Stimulated activated CD4-positive, alpha-beta T cell treated with anti-CD3 and anti-CD28 coated beads, Interleukin-4, amount 100 ng/mL, for 48 hours (primary cell): ENCODE measurements at places on chromosomes 7 and 10.

DNA sequence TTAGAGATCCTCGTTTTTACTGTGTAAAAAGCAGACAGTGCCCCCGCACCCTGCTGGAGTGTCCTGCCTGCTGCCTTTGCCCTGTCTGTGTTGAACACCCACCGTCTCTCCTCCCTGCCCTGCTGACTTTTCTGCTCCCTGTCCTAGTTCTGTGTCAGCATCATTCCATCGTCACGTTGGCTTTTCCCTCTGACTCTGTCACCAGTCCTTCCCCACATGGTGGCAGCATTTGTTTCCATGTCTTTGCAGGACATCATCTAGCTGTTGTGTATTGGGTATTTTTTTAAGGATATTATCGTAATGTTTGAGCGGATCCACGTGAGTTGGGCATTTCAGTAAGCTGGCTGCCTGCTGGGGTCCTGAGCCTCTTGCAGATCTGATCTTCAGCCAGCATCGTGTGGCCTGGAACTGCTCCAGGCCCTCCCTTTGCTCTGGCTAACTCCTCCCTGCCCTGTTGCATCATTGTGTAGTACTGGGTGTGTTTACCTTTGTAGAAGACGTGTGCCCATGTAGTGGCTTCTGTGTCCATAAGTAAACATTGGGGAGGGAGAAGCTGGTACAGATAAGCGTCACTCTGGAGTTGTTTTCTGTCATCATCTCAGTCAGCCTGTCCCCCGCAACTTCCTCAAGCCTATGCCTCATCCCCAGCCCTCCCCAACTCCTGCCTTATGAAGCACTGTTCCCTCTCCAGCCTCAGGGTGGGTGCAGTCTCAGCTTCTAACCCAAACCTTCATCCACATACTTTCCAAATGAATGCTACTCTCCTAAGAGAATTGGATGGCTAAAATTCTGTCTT, 44.3 kb downstream of the TRRAP start:
- no peak for DNase-seq

DNA sequence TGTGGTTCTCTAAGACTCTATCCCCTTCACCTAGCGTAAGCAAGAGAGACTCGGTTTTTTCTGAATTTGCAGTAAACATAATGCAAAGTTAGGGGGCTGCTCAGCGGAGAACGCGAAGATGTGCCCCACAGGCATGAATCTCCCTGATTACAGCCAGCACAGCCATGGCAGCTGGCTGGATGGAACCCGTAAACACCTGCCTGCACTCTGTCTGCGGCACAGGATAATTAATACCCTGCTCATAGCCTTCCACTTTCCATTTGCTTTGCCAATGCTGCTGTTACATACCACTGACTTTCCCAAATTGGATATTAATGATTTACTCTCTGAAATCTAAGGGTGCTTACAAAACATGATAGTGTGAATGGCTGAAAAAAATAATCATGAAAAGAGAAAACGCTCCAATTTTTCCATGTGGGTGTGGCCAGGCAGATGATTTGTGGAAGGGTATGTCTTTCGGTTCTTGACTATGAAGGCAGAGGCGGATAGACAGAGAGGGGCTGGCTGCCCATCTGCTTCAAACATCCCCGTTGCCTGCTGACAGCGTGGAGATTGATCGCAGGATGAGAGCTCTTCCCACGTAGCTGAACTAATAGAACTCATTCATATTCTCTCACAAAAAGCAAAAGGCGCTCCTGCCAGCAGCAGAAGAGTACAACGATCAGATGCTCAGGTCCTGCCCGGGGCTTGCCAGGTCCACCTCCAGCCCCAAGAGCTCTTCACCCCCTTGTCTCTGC, 193.2 kb upstream of the GHITM start:
- no peak for DNase-seq

DNA sequence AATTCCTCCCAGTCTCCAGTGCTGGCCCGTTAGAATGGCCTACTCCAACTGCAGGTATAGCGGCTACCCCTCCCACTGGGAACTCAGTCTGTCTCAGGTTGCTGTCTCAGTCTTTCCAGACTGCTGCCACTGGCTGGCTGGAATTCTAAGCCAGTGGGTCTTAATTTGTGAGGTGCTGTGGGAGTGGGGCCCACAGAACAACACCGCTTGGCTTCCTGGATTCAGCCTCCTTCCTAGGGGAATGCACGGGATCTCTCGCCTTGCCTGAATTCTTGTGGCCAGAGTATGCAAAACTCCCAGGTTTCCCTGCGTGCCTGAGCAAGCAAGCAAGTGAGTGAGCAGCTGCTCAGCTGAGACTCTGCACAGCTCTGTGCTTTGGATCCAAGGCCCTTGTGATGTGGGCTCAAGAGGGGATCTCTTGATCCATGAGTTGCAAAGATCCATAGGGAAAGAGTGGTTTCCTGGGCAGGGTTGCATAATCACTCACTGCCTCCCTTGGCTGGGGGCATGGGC, 41.5 kb upstream of the GPR141 start:
- DNase-seq: no peak

DNA sequence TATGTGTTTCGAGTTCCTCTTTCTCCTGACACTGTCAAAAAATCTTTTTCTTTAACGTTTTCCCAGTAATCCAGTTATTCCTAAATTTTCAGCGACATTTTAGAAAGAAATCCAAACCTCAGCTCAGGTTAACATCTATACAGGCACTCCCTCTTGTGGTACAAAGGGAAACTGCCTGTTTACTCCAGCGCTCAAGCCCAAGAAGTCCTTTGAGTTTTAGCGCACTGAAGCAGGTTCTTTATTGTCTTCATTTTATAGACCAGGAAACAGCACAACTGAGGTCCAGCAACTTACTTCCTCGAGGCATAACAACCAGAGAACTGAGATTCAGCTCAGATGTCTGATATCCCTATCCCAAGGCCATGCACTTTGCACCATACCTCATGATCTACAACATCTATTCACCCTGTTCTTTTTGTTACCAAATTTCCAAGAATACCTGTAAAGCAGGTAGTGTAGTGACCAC, 287.2 kb upstream of the MKLN1 start:
- DNase-seq: no peak

DNA sequence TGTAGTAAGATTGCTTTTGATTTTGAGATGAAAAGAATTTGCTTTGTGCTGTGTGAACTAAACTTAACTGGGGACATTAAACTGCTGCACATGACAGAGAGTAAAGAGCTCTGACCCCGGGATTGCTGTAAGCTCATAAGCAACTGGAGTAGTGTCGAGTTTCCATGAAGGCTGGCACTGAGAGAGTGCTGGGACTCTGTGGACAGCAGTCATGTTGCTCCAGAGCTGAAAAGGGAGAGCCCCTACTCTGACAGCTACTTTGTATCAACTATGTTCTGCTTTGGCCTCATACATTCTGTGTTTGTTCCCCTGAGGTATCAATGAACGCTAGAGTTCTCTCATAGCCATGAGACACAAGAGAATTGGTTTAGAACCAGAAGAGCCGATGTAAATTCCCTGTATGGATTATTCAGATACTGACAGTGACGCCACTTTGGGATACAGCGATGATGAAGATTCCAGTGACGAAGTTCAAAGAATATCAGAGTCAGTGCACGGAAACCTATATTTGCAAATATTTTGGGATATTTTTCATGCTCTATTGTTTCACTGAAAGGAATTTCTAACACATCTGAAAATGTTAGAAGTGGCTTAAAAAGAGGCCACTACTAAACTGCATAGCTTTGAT, 185.9 kb upstream of the DKK1 start:
- DNase-seq: no peak

DNA sequence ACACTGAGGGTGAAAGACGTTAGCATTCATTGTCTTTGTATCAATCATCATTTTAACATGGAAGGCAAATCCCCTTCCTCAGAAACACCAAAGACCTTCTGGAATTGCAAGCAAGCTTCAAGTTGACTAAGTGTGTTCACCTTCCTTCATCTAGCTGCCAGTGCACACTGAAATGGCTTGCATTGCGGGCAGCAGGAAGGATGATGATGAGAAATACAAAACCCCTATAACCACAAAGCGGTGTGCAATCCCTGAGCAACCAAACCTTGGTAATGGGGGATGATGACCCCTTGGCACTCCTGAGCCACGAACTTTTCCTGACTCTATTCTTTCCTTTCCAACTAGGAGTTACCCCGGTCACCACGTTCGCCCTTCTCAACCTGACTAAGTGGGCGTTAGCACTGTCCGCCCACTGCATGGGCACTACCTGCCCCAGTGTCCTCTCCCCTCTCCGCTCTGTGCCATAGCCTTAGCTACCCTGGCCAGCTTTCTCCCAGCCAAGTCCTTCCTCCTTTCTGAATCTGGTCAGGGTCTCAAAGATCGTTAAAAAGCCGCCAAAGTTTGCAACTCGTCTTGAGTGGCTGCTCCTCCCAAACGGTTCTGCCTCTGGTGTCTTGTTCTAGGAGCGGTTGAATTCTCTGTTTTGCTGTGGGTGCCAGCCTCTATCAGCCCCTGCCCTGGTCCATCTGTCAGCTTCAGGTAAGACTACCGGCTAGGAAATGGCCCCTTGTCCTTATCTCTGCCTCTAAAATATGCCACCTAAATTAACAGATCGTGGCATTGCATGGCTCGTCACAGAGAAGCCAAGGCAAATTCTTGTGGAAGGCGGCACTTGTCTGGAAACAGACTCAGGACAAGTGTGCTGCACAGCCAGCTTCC, 586 bp upstream of the AOC1 start:
- no peak for DNase-seq

GRCh38 chr10:82821043-82821442, 946.0 kb downstream of the NRG3 start:
- DNase-seq: no peak

GRCh38 chr7:158740013-158740656, 35.5 kb upstream of the NCAPG2 start:
- no peak for DNase-seq

- DNase-seq: no peak
Observed at GRCh38 chr7:47574482-47575329, 7.2 kb downstream of the TNS3 start.

- no peak for DNase-seq
Observed at GRCh38 chr10:30697806-30698205, 68.3 kb upstream of the LYZL2 start.

DNA sequence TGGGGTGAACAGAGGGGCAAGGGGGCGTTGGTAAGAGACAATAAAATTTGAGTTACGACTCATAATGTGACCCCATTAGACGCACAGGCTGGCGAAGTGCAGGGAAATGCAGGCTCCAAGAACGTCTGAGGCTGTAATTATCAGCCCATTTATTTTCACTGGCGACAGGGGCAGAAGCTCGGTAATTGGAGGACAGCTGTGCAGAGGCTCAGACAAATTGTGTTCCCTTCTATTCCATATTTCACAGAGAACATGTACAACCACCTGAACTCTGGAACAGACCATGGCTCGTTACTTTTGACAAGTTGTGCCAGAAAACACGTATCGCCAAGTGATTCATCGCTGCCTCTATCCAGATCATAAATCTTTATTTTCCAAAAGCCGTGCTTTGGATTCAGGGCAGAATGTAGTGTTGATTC, 137.3 kb upstream of the FRMD4A start:
- DNase-seq: no peak

DNA sequence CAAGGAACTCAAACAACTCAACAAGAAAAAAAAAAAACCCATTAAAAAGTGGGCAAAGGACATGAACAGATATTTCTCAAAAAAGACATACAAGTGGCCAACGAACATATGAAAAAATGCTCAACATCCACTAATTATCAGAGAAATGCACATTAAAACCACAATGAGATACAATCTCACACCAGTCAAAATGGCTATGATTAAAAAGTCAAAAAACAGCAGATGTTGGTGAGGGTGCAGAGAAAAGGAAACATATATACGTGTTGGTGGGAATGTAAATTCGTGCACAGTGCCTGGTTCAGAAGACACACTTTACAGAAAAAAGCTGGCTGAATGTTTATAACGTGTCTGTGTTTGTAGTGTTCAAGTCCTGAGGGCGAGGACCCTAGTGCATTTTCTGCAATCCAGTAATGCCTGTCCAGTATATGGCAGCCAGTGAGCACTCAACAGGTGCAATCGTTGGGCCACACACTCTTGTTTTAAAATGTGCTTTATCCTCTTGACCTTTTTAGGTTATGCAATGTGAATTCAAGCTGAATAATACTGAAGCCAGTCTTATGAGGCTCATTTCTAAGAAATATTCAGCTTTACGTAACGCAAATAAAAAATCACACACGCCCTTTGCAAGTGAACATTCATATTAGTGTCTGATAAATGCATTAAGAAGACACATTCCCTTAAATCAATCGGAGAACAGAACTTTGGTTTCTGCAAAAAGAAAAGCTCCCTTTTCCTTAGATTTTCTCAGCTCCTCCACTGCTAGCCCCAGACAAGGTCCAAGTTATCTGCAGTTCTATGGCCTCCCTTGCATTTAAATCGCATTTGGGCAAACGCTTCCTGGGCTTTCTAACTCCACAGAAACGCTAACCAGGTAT, 813 bp upstream of the MTURN start:
- no peak for DNase-seq

DNA sequence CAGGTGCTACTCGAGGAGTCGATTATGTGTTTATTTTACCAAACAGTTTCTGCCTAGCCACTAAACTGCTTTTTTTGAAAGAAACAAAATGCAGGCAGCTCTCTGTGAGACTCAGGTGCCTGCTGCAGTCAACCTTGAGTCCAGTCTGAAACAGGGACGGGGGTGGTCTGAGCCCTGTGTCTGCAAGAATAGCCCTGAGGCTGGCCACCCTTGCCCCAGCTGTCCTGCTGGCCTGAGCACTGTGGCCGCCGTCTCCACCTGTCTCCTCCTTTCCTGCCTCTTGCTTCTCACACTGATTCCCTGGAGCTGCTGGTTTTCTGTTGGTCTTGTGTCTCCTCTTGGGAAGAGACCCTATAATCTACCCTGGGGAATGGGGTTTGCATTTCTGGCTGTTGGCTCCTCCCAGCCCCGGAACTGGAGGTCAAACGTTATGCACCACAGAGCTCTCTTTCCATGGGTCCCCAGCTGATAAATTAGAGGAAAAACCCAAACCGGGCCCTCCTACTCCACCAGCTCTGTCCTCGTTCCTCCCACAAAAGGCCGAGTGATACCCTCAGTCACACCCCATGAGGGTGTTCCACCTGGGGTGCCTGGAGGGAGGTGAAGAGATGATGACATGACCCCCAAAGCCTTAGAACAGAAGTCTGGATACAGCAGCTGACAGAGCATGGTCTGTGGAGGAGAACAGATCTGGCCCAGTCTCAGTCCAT, 15.0 kb upstream of the SLC18A3 start:
- no peak for DNase-seq

GRCh38 chr7:124263232-124263827, 230.5 kb upstream of the TMEM229A start:
- no peak for DNase-seq

- no peak for DNase-seq
Observed at GRCh38 chr7:117395743-117396142, 31.6 kb downstream of the ASZ1 start.

DNA sequence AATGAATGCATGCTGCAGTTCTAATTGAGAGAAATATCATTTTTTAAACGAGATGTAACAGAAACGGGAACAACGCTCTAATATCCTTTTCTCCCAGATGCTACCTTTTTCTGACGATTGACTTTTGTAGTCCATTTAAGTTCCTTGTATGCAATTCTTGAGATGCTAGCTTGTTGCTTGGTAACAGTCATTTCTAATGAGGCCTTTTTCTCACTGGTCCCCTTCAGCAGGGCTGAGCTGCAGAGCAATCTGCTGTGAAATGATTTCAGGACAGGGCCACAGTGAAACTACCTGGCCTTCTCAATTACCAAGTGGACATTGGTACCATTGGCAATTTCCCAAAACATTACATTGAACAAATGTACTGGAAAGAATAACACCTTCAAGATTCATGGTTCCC, 26.2 kb upstream of the FOXK1 start:
- no peak for DNase-seq
